ENCODE measurements at places on chromosomes 5 and 9.

- no peak overlapping the region for H3K27ac ChIP-seq
- no peaks in the 10 kb centered on the region for H3K36me3 ChIP-seq
- no peak overlapping the region for H3K4me3 ChIP-seq
- H3K4me1 ChIP-seq, result no peaks in the 10 kb centered on the region
- peaks cover 66% of the 10 kb centered on the region for H3K27me3 ChIP-seq
Observed at GRCh38 chr9:71515107-71515506, 253.2 kb downstream of the CEMIP2 start.

GRCh38 chr5:61281686-61282085 is 50.4 kb upstream of the ZSWIM6 start:
- H3K27me3 ChIP-seq, result no peaks in the 10 kb centered on the region
- H3K27ac ChIP-seq, result no peak overlapping the region
- DNase-seq, result no peak
- H3K4me1 ChIP-seq, result peaks cover 6% of the 10 kb centered on the region
- no peak overlapping the region for H3K4me3 ChIP-seq
- no peaks in the 10 kb centered on the region for H3K36me3 ChIP-seq

GRCh38 chr5:321230-321725 is at the start of gene AHRR:
AHRR (plus strand) TSS chr5:321714; CDS start chr5:343903, 22,189 bp downstream.
- peaks cover 41% of the 10 kb centered on the region for H3K27me3 ChIP-seq
- peak within 1 kb of the TSS; percentile 67 for H3K4me3 ChIP-seq
- H3K4me1 ChIP-seq, result peaks cover 5% of the 10 kb centered on the region
- H3K27ac ChIP-seq, result peak within 1 kb of the TSS; percentile 62
- no peak for DNase-seq
- peaks cover 4% of the 10 kb centered on the region for H3K36me3 ChIP-seq

DNA sequence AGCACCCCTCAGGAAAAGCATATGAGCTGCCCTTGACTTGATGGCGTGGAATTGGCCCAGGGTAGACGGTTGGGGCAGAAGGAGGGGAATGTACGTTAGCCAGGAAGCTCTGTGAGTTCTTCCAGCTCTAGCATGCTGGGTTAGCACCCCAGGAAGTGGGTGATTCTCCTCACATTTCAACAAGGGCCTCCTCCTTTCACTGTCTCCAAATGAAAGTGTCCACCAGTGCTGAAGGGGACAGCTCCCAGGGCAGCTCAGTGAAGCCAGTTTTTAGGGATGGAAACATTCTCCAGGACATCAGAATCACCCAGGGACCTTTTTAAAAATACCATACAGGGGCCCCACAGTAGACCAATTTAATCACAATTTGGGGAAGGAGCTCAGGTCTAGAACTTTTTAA is 17.2 kb upstream of the AFAP1L1 start:
- H3K27me3 ChIP-seq, result peaks cover 19% of the 10 kb centered on the region
- H3K27ac ChIP-seq, result no peak overlapping the region
- no peaks in the 10 kb centered on the region for H3K36me3 ChIP-seq
- no peak overlapping the region for H3K4me3 ChIP-seq
- H3K4me1 ChIP-seq, result no peaks in the 10 kb centered on the region

DNA sequence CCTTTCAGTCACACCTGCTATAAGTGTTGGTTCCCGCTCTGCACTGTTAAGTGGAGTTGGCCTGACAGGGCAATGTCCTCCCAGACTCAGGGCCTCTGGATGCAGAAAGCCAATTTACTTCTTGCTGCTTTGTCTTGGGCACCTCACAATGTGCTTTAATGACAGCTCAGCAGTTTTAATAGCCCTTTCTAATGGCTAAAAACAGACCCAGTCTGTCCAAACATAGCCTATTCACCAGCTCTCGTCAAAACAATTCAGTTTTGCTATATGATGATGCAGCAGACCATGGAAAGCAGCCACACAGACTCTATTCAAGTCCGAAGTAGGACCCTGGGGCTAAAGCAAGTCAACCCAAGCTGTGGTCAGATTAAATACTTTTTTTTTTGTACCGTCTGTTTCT is 529.1 kb upstream of the SEMA6A start:
- H3K4me3 ChIP-seq, result no peak overlapping the region
- no peak for DNase-seq
- H3K36me3 ChIP-seq, result no peaks in the 10 kb centered on the region
- no peak overlapping the region for H3K27ac ChIP-seq

DNA sequence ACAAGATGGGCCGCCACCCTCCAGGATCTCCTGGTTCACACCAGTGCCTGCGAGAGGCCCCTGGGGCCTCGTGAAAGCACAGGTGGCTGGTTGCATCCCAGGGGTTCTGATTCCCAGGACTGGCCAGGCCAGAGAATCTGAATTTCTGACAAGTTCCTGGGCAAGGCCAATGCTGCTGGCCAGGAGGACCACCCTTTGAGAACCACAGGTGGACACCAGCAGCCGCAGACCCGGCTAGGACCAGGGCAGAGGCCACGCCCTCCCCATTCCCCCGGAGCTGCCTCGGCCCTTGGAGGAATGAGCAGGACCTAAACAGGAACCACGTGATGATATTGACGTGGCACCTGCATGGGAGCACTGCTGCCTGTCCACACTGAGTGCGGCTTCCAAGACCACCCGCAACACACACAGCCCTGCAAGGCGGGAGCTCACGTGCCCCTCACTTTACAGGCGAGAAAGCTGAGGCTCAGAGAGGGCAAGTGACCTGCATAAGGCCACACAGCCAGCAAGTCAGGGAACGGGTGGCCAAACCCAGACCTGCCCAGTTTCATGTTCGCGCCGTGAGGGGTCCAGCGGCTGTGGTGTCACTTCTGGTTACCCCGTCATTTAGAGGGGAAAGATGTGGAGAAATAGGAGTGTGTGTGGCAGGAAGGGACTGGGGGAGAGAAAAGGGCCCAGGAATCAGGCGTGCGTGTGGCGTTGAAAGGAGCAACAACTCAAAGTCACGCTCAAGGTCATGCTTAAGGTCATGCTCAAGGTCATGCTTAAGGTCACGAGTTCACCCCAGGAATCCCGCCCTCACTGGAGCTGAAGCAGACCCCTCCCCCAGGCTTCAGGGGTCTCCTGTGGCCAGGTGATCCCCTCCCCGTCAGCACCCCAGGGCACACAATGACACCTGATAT is 105.9 kb upstream of the IER5L start:
- peaks cover 4% of the 10 kb centered on the region for H3K36me3 ChIP-seq
- no peaks in the 10 kb centered on the region for H3K27me3 ChIP-seq
- H3K4me3 ChIP-seq, result no peak overlapping the region
- H3K27ac ChIP-seq, result no peak overlapping the region
- DNase-seq, result no peak

- DNase-seq, result no peak
- H3K27me3 ChIP-seq, result peaks cover 47% of the 10 kb centered on the region
- no peak overlapping the region for H3K27ac ChIP-seq
- H3K36me3 ChIP-seq, result peaks cover 2% of the 10 kb centered on the region
Observed at GRCh38 chr5:179295778-179296149, 49.5 kb downstream of the ADAMTS2 start.

DNA sequence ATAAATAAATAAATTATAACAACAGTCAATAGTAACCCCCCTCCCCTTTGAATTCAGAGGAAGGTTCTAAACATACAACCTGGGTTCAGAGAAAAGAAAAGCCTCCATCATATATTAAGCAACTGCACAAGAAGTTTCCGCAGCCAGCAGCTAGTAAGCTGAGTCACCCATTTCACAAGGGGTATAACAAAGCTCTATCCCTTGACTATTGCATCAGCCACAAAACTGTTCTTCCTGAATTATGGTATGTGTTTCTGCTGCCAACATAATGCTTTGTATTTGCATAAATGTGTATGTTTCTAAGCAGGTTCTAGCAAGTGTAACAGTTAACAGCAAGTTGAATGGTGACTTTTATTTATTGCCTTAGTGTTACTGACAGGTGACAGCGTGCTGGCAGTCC is 6.8 kb upstream of the CEP120 start:
- H3K4me3 ChIP-seq, result no peak overlapping the region
- H3K27ac ChIP-seq, result no peak overlapping the region
- H3K27me3 ChIP-seq, result peaks cover 22% of the 10 kb centered on the region
- DNase-seq, result no peak

- no peak overlapping the region for H3K27ac ChIP-seq
- H3K4me1 ChIP-seq, result peaks cover 23% of the 10 kb centered on the region
Observed at GRCh38 chr5:132559383-132560060, 2.7 kb downstream of the RAD50 start.

DNA sequence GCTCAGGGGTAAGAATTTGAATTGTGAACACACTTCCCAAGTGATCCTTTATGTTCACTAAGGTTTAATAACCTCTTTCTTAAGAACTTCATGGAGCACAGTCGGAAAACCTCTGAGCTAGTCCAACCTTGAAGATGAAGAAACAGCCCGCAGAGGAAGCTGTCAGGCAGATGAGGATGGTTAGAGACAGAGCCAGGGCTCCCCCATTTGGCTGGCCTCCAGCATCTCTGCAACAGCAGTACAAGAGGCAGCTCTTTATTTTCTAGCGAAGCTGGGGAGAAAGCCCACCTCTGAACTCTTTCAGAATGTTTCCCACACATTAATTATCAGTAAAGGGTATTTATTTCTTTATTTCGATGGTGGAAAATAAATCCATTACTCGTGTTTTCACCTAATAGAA is 350.8 kb downstream of the DMRT2 start:
- H3K27me3 ChIP-seq, result no peaks in the 10 kb centered on the region
- H3K4me3 ChIP-seq, result no peak overlapping the region
- H3K4me1 ChIP-seq, result no peaks in the 10 kb centered on the region
- no peak for DNase-seq
- H3K36me3 ChIP-seq, result no peaks in the 10 kb centered on the region
- no peak overlapping the region for H3K27ac ChIP-seq

DNA sequence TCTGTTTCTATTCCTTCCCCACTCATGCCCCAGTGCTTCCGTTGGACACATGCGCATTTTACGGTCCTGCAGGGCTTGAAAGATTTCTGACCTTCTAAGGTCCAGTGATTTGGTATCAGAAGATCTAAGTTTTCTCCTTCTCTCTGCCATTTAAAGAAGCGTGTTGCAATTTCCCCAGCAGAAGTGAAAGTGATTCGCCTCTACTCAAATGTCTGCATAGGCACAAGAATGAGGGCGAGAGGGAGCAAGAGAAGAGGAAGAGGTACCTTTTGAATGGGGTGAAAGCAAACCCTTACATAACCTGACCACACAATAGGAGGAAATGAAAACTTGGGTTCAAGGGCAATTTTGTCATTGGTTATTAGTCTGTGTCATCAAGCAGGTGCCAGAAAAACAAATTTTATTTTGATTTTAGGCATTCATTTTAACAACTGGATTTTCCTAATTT is 31.7 kb upstream of the NR3C1 start:
- DNase-seq, result peak; percentile 36
- H3K36me3 ChIP-seq, result peaks cover 8% of the 10 kb centered on the region
- H3K27me3 ChIP-seq, result no peaks in the 10 kb centered on the region

DNA sequence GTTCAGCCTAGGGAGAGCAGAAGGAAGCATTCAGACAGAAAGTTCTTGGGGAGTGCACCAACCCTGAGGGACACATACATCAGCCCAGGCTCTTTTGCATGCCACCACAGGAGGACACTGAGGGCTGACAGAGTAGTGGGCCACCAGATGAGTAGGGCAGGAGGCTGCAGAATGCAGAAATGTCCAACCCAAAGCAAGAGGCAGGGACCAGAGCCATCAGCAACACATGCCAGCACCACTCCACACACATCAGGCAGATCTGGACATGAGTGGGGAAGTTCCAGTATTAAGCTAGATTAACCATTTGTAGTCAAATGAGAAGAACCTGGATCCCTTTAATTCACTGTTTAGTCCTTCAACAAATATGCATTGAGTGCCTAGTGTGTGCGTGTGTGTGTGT is 35.7 kb upstream of the OTULINL start:
- H3K27ac ChIP-seq, result no peak overlapping the region
- DNase-seq, result no peak
- peaks cover 30% of the 10 kb centered on the region for H3K27me3 ChIP-seq
- no peak overlapping the region for H3K4me3 ChIP-seq
- peaks cover 6% of the 10 kb centered on the region for H3K4me1 ChIP-seq

DNA sequence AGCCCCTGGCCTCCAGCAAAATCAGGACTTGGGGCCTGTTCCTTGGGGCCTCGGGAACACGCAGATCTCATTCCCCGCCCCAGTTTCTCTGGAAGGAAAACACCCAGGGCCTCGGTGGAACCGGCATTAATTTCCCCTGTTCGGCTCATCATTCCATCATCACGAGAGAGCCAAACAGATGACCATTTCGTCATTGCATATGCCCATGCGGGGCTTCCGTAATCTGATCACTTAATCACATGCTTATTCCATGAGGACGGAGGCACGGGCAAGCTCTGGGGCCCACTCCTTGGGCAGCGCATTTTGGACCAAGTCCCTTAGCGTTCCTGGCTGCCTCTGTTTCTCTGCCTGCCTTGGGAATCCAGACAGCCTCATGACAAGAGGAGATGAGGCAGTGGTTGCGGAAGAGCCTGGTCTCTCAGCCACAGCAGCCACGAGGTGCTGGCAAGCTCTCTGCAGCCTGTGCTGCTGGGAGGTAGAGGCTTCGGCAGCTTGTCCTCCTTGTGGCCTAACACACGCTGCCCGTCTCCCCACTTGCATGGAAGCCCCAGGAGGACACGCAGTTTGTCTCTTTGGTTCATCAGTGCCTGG is 65.0 kb upstream of the IER5L start:
- H3K27me3 ChIP-seq, result no peaks in the 10 kb centered on the region
- no peak for DNase-seq
- no peak overlapping the region for H3K27ac ChIP-seq
- H3K4me1 ChIP-seq, result peaks cover 29% of the 10 kb centered on the region

DNA sequence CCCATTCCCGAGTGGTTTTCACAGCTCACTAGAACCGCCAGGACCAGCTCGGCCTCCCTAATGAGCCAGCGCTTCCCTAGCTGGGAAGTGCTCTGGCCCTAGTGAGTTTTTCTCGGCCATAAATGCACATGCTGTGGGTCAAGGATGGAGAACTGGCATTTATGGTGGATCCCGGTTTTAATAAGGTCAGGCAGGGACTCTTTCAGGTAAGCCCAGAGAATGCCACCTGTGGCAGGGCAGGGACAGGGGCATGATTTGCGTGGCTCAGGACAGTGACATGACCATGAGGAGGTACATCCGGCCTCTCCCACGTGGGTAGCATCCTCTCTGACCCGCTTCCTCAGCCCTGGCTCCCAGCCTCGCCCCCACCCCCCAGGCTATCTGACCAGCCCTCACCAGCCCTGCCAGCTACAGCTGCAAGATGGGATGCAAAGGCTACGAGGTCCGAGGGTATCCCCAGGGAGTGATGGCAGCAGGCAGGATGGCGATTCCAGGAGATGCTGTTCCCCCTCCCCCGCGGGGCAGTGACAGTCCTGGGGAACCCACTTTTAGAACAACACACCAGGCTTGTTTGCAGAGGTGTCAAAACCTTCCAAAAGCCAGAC is 60.3 kb upstream of the ADAMTS2 start:
- peaks cover 14% of the 10 kb centered on the region for H3K27me3 ChIP-seq
- H3K36me3 ChIP-seq, result no peaks in the 10 kb centered on the region
- H3K4me1 ChIP-seq, result no peaks in the 10 kb centered on the region
- no peak overlapping the region for H3K27ac ChIP-seq
- no peak overlapping the region for H3K4me3 ChIP-seq

- H3K36me3 ChIP-seq, result peaks cover 1% of the 10 kb centered on the region
- no peak overlapping the region for H3K4me3 ChIP-seq
- H3K27me3 ChIP-seq, result peaks cover 28% of the 10 kb centered on the region
- DNase-seq, result no peak
- no peaks in the 10 kb centered on the region for H3K4me1 ChIP-seq
- no peak overlapping the region for H3K27ac ChIP-seq
Observed at GRCh38 chr5:5560016-5560415, 137.5 kb downstream of the ICE1 start.

GRCh38 chr9:90869361-90869760 is 67.7 kb downstream of the SYK start:
- no peak overlapping the region for H3K4me3 ChIP-seq
- peaks cover 5% of the 10 kb centered on the region for H3K36me3 ChIP-seq
- peaks cover 37% of the 10 kb centered on the region for H3K27me3 ChIP-seq
- DNase-seq, result no peak
- no peak overlapping the region for H3K27ac ChIP-seq
